Cardiac fibroblast (primary cell): ENCODE measurements at places on chromosomes 13 and 19.

- peak; percentile 77 for DNase-seq
Measured at GRCh38 chr19:13277104-13277809, 127.0 kb downstream of the IER2 start.

- DNase-seq, result peak; percentile 7
Measured at GRCh38 chr19:40954573-40954972, 36.5 kb upstream of the CYP2B6 start.

GRCh38 chr19:12880551-12881171, 588 bp downstream of the DNASE2 start:
- DNase-seq, result peak; percentile 38

- no peak for DNase-seq
Measured at GRCh38 chr13:34567597-34567996, 374.5 kb upstream of the NBEA start.

- no peak for DNase-seq
Measured at GRCh38 chr13:41641961-41642360, 184.6 kb downstream of the RGCC start.

DNA sequence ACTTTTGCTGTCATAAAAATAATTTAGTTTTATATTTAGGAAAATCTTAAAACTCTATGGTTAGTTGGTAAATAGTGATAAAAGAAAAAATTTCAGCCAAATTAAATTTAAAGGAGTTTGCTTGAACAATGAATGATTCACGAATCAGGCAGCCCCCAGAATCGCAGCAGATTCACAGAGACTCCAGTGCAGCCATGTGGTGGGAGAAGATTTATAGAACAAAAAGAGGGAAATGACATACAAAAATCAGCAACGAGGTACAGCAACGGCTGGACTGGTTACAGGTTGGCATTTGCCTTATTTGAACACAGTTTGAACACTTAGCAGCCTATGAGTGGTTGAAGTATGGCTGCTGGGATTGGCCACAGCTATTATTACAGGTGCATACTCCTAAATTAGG, 96.4 kb upstream of the MYCBP2 start:
- DNase-seq, result no peak

GRCh38 chr13:46369506-46370277, 17.4 kb downstream of the RUBCNL start:
- DNase-seq, result peak; percentile 74

DNA sequence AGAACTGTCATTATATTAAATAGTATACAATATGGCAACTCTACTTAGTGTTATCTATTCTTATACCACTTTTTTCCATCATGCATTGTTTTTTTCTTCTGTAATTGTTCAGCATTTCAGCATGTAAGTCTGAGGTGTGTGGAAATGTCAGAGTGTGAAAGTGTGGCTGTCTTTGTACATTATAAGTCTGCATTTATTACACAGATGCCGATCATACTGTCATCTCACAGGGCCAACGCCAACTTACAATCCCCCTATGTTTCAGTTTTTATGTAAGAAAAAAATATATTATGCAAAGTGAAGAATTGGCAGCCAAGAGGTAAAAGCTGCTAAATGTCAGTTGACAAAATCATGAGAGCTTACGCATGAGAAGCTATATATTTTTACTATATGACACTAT, 42.9 kb upstream of the PCDH17 start:
- DNase-seq, result no peak

DNA sequence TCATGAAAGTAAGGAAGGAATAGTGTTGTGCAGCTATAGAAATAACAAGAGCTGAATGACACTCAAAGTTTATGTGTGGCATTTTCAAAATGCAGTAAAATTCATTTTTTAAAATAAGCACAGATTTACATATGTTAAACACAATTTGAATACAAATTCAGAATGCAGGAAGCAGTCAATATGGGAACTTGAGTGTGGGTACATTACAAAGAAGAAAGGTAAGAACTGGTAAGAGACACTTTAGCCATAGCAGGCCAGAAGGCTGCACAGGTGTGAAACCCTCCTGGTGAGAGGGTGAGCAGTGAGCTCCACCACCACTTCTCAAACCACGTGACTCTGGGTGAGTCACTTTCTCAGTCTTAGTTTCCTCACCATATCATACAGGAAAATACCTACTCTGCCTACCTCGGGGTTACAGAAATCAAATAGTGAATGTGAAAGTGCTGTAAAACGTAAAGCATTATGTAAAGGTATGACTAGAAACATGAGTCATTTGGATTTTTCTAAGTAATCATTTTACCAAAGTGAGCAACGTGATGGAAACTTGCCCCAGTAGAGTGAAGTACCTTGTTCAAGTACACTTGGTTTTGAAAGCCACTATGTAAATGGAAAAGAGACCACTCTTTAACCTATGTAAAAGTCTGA, 40.5 kb downstream of the USP12 start:
- peak; percentile 61 for DNase-seq

- no peak for DNase-seq
Measured at GRCh38 chr13:113559061-113559460, 25.5 kb upstream of the TFDP1 start.

GRCh38 chr13:112844879-112845278, 124.1 kb upstream of the MCF2L start:
- no peak for DNase-seq

DNA sequence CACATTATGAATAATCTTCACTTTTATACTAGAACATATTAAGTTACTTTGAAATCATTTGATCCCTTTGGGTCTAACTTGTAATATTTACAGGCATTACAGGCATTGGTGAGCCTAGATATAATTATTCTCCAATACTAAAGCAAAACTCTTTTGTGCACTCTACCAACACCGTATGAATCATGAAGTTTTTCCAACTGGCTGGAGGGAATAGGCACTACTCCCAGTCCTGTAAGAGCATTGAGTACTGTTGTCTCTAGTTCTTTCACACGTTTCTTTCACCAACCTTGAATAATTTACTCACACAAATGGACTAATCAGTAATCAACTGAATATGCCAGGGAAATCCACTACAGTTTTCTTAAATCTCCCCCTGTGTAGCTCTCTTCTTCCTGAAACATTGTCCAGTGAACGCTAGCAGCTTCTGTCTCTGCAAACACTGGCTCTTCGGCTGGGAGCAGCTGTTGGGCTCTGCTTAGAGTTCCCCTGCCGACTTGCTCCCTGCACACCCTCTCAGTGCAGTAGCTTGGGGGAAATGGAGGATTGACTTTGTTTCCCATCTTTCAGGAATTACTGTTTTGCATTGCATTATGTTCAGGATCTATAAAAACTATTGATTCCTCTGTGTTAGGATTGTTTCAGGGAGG, 476.7 kb downstream of the RFC3 start:
- peak; percentile 15 for DNase-seq

- DNase-seq, result peak; percentile 71
Measured at GRCh38 chr13:109945206-109945960, 159.0 kb upstream of the IRS2 start.

DNA sequence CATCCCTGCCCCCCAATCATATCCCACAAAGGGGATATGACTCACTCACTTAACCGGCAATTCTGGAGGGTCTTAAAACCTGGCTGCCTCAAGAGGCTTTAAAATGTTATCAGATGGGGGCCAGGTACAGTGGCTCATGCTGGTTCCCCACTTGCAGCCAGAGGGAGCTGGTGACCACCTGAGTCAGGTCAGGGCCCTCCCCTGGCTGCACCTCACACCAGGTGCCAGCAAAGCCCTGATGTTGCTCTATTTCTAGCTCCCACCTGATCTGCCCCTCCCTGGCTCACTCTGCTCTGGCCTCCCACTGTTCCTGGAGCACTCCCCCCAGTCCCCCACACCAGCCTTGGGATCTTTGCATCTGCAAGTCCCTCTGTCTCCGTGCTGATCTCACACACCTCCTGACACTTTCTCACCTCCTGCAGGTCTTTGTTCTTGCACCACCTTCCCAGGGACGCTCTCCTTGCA, 14.2 kb downstream of the HPN start:
- DNase-seq, result no peak

DNA sequence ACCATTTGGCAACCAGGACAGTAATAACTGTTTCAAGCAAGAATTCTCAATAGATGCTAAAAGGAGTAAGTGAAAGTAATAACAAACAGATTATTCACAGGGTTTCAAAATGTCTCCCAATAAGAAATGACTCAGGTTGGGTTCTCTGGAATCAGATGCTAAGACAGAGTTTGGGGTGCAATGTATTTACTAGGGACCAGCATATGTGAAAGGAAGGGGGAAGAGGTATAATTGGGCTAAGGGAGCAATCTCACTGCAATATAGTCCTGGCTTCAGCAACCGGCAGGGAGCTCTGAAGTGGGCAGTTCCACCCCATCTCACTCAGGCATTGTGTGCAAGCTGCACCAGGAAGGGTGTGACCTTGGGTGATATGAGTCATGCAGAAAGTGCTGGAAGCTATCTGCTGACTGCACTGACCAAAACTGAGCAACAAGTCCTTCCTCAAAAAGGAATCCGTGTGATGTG, 23.4 kb downstream of the ZDHHC20 start:
- peak; percentile 83 for DNase-seq

DNA sequence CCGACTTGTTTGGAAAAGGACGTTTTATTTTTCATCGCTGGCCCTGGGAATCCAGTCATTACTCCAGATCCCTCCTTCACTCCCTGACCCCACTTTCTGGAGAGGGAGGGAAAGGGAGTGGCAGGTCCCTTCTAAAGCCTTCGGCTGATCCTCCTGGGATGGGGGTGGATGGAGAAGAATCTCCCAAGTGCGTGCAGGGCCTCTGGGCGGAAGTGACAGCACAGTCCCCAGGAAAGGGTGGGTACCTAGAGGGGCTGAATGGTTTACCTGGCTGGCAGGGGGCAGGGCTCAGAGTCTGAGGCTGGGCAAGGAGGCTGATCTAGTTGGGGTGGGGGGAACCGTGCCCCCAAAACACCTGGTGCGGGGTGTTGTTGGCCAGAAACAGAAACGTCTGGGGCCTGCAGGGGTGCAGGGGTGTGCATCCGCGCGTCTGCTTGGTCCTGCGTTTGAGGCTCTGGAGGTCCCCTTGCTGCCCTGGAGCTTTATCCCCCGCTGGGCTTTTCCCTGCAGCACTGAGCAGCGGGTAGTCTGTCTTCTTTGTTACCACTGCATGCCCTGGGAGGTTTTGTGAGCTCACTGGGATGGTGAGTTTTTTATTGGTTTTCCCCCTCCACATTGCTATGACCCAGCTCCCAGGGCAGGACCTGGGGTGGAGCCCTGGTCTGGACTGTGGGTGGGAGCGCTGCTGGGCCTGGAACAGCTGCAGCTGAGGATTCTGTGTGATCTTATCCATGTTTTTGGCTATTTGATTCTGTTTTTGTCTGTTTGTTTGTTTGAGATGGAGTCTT, 3.0 kb upstream of the ZNF628 start:
- no peak for DNase-seq

GRCh38 chr13:54633456-54633855, 1604.8 kb downstream of the OLFM4 start:
- DNase-seq, result no peak

- peak; percentile 61 for DNase-seq
Measured at GRCh38 chr13:104773775-104774174, 1707.6 kb upstream of the SLC10A2 start.

- DNase-seq, result no peak
Measured at GRCh38 chr13:28872427-28873176, 52.5 kb downstream of the MTUS2 start.

GRCh38 chr13:43657485-43657884, 129.3 kb downstream of the ENOX1 start:
- DNase-seq, result no peak

DNA sequence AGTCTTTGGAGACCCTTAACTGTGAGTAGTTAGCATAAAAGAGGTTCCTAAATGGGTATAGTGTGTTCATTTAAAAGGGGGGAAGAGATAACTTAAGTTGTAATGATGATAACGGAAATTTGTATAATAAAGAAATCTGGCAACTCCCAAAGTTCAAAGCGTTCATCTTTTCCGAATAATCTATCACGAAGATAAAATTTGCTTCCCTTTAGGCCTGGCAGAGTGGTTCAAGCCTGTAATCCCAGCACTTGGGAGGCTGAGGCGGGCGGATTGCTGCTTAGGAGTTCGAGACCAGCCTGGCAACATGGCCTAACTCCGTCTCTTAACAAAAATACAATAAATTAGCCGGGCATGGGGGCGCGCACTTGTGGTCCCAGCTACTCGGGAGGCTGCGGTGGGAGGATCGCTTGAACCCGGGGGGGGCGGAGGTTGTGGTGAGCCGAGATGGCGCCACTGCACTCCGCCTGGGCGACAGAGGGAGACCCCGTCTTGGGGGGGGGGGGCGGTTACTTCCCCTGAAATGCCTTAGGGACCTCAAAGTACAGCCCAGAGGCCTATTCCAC, 934 bp downstream of the N4BP2L2 start:
- no peak for DNase-seq

GRCh38 chr19:887072-887471, 5.9 kb downstream of the MED16 start:
- peak; percentile 63 for DNase-seq

GRCh38 chr13:75425216-75426009, 56.6 kb downstream of the TBC1D4 start:
- no peak for DNase-seq

DNA sequence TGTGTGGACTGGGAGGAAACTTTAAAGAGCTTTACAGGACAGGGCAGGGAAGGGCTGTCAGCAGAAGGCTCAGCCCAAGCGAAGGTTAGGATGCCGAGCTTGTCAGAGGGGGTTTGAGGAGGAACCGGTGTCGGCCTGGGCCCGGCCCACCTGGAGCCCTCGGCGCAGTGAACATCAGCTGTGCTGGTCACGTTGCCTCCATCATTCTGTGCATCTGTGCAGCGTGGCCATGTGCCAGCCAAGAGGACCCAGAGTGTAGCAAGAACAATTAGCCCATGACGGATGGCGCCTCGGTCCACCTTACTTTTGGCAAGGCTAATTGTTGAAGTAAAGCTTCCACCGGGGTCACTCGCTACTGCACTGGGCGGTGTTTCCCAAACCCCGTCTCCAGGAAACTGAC, 161.4 kb downstream of the PTPRS start:
- DNase-seq, result no peak

DNA sequence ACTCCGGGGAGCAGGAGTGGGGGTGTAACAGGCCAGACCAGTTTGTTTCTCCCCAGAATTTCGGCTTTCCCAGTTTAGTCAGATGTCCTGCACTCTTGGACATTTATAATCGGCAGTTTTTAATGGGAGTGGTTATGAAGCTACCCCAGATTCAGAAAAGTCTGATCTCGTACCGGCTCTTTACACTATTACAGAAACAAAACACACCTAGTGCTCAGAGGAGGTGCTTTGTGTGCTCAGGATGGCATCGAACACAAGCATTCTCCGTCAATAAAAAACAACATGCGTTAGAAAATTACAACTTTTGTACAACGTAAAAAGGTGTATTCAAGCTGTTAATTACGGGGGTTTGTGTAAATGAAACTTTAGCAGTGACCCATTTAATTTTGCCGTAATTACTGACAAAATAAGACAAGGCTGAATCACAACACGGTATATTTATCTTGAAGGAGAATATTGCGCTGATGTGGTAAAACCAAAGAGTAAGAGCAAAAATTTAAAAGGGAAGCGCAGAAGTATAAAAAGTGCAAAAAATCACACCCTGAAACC, 6.6 kb upstream of the SOX1 start:
- no peak for DNase-seq
